ENCODE measurements at places on chromosomes 5 and 9.
A peak's percentile ranks its signal among the peaks of the same experiment; 100 is the strongest.

- no peak for DNase-seq
These were observed 576.1 kb downstream of the TLE4 start for GRCh38 chr9:80147866-80148265.

DNA sequence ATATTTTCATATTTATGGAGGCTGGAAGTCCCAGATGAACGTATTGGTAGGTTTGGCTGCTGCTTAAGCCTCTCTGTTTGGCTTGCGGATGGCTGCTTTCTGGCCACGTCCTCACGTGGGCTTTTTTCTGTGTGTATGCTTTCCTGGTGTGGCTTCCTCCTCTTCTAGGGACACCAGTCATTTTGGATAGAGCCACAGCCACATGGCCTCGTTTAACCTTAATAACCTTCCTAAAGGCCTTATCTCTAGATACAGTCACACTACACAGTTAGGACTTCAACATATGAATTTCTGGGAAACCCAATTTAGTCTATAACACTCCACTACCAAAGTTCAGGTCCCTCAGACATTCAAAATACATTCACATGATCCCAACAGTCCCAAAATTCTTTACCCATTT, 26.9 kb downstream of the NUTM2F start:
- DNase-seq, result no peak

- no peak for DNase-seq
These were observed 7.0 kb downstream of the PAX5 start for GRCh38 chr9:37026931-37027581.

DNA sequence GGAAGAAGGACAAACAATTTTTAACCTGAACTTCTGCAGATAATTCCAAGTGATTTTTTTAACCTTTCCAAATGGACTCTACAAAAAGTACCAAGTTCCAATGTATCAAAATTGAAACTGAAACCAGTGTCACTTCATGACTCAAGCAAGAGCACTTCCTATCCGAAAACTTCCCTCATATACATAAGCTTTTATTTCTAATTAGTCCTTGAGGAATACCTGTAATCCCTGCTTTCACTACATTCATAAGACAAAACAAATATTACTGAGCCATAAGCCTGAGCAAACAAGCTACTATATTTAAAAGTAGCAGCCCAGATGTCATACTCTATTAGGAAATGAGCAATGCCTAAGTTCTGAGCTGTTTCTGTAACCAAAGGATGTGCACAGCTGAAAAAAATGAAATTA, 224.4 kb downstream of the EBF1 start:
- no peak for DNase-seq

DNA sequence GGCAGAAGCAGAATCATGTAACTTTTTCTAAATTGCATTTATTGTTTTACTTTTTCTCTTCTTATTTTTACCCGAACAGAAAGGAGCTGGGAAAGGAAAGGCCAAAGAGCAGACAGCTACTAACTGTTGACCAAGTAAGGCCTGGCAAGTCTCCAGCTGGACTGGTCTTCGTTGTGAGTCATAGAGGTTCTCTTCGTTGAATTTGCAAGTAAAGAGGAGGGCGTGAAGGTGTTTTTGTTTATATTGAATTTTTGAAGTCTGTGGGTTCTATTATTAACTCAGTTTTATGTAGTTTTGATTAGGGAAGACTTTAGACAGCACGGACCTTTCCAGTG, 416.5 kb upstream of the CCNH start:
- DNase-seq, result no peak

DNA sequence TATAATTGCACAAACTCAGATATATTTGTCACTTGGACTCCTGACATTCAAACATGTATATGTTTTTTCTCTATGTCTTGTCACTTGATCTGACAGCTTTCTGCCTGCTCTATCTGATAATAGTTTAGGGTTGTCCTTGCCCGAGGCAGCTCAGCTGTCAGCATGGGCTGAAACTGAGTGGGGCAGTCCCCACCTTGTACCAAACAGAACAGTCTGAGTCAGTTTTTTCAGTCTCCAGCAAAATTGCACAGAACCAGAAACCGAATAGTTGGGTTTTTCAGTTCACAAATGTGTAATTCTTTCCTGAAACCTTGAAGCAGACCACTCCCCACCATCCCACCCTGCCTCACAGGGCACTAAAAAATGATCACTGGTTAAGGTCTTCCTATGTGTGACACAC, 9.5 kb upstream of the HAND1 start:
- no peak for DNase-seq

- DNase-seq, result no peak
These were observed 69.5 kb upstream of the OSMR start for GRCh38 chr5:38776149-38776896.

- no peak for DNase-seq
These were observed 43.1 kb downstream of the FGD3 start for GRCh38 chr9:92990461-92990860.

- no peak for DNase-seq
These were observed 19.8 kb downstream of the CD274 start for GRCh38 chr9:5470122-5470521.

- no peak for DNase-seq
These were observed 26.5 kb upstream of the ADRB2 start for GRCh38 chr5:148799737-148800527.

- no peak for DNase-seq
These were observed 127.9 kb downstream of the FAM170A start for GRCh38 chr5:119757276-119757675.

GRCh38 chr9:105191508-105192121, 52.8 kb upstream of the SLC44A1 start:
- no peak for DNase-seq

GRCh38 chr5:169229342-169229892, 71.5 kb downstream of the SLIT3 start:
- DNase-seq, result no peak

GRCh38 chr5:134100283-134101091, 14.0 kb upstream of the TCF7 start:
- DNase-seq, result peak; percentile 58

DNA sequence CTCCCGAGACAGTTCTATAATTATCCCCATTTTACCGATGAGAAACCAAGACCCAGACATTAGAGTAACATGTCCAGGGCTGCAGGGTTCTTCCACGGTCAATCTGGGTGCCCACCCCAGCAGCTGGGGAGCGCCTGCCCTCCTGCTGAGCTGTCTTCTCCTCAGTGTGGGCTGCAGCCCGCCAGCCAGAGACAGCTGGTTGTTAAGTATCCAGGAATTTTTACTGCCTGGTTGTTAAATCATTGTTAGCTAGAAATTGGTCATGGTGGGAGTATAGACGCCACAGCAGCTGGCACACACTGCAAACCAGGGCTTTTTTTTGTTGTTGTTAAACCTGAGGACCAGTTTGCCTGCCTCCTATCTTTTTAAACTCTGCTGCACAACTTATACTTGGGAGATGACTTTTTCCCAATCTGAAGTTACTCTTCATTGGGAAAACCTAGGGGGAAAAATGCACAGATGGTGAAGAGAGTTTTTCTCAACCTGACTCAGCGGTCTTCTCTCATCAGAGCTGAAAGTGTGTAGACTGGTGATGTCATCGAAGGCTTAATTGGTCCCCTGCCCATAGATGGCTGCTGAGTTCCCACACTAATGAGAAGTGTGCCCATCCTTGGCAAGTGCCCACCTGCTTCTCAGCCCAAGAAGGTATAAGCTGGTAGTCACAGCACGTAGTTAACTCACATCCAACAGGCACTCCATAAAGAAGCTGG, 208.6 kb downstream of the DRD1 start:
- no peak for DNase-seq

- DNase-seq, result no peak
These were observed 583 bp downstream of the DIAPH1 start for GRCh38 chr5:141618030-141618803.

DNA sequence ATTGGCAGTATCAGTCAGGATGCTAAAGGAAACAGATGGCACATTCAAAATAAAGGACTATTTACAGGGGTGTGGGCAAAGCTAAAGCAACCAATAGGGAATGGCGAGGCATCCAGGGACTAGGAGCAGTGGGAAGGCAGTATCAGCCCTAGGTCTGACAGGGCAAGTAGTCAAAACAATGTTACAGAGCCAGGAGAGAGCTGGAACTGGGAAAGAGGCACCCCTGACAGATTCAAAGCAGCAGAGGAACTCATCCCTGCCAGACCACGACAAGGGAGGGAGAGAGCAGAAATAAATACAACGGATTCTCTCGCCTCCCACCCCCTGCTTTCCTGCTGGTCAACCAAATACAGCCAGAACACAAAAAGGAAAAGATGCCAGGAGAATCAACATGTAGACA, 371.5 kb downstream of the NR2F1-AS1 start:
- DNase-seq, result no peak

GRCh38 chr9:70587201-70587600, 172.7 kb upstream of the KLF9 start:
- no peak for DNase-seq

GRCh38 chr5:164637931-164638521, 1132.6 kb downstream of the MAT2B start:
- DNase-seq, result no peak

DNA sequence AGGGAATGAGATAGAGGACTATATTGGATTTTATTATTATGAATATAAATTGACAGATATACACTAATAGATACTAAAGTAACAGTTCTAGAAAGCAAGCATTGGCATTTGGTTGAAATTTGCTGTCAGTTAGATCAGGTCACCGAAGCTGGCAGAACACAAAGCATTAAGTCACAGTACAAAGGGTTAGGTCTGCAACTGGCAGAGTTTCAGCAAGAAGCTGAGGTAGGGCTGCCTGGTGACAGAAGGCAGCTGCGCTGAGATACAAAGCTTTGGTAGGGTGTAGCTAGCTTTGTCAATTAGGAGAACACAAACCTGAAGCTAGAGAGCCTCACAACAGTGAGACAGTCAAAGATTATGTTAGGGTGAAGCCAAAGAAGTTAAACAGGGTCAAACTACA, 6.3 kb upstream of the CSNK1G3 start:
- DNase-seq, result no peak

- DNase-seq, result no peak
These were observed 58.4 kb downstream of the ARHGEF37 start for GRCh38 chr5:149639737-149640136.

GRCh38 chr5:82747986-82748385, 329.2 kb downstream of the TMEM167A start:
- no peak for DNase-seq

GRCh38 chr5:96235008-96235910, 197.8 kb downstream of the PCSK1 start:
- no peak for DNase-seq

GRCh38 chr5:168706655-168707069, 127.5 kb upstream of the PANK3 start:
- DNase-seq, result no peak

DNA sequence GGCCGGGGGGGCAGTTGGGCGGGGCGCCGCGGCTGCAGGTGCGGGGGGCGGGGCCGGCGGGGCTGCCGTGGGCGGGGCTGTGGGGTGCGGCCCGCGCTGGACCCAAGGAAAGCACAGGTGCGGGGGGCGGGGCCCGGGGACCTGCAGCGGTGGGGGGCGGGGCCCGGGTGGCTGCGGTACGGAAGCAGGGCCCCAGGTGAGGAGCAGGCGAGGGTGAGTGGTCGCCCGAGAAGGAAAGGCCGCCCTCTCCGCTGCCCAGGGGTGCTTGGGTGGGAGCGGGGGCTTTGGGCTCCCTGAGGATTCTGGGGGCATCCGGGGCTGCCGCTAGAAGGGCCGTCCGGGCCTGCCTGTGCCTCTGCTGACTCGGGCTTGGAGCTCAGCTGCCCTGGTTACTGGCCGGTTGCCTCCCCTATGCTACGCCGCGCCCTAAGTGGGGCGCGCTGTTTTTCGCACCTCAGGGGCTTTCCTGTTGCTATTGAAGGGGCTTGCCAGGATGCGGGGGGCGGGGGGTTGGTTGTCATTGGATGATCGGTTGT, 767 bp downstream of the RALGPS1 start:
- peak; percentile 12 for DNase-seq

GRCh38 chr5:150309886-150310239, 7.2 kb upstream of the ARSI start:
- DNase-seq, result no peak

DNA sequence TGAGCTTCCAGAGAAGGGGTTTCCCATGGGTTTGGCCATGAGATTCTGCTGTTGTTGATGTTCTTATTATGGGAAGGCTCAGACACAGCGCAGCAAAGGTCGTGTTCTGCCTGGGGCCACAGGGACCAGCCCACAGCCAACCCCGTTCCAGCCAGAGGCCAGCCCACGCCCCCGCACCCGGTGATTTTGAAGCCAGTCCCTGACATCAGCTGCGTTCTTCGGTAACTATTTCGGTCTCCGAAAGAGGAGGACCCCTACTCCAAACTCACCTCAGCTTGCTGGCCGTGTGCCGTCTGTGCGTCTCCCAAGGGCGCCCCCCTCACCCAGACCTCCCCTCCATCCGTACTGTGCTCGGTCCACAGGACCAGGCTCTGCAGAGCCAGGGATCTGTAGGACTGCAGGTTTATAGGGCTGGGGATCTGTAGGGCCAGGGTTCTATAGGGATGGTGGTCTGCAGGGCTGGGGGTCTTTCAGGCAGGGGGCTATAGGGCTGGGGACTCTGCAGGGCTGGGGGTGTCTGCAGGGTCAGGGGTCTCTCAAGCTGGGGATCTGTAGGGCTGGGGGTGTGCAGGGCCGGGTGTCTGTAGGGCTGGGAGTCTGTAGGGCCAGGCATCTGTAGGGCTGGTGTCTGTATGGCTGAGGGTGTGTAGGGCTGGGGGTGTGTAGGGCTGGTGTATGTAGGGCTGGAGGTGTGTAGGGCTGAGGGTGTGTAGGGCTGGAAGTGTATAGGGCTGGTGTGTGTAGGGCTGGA, 11.8 kb downstream of the COL5A1 start:
- DNase-seq, result no peak

GRCh38 chr9:30196941-30197340, 2187.5 kb upstream of the ACO1 start:
- no peak for DNase-seq

DNA sequence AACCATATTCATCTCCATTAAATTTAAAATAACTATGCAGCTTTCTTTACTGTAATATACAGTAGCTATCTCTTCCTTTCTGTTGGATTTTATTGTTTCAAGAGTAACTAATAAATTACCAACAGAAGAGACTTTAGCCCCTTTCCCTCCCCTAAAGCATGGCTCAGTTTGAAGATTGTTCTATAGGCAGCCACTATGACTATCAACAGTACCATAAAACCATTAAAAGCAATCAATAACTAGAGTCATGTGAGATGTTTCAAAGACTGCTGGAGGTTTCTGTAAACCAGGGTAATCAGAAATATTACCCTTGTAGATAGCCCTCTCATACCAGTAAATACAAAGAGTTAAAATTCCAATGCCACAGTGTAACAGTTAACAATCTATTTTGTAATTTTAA, 73.0 kb downstream of the TMEM161B start:
- no peak for DNase-seq

GRCh38 chr5:18091758-18092157, 457.5 kb downstream of the TAF11L14 start:
- no peak for DNase-seq

- DNase-seq, result no peak
These were observed 39.4 kb downstream of the UBE2QL1 start for GRCh38 chr5:6488021-6488420.

- DNase-seq, result no peak
These were observed 65.9 kb downstream of the DMRTA1 start for GRCh38 chr9:22512495-22512894.

DNA sequence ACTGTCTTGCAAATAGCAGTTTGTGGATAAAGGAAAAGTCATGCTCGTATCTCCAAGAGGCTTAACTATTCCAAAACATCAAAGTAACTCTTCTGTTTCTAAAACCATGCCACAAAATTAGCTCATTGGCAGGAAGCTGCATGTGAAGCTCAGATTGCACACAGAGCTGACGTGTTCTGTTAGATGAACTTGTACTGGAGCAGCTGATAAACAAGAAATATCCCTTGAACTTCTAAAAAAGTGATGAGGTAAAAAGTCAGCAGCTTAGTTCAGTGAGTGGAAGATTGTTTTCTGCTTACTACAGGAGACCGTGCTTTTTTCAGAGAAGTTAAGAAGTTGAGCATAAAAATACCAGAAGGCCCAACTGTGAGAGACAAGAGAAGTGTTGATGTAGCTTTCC, 113.2 kb downstream of the SLC12A2 start:
- DNase-seq, result no peak
